ENCODE measurements at places on chromosomes 7 and 10. TPM values are rescaled to one million over a fixed set of nuclear protein-coding genes. Genes with fewer than 3 reads are reported as not detected.

BUD23 gene
- total RNA-seq, result 48.8 TPM

CDC14C gene
- total RNA-seq, result not detected

PLCE1 gene
- total RNA-seq, result 23.7 TPM

WEE2 gene
- total RNA-seq, result not detected

CFAP70 gene
- 1.1 TPM for total RNA-seq

KCNMA1 gene
- 245 TPM for total RNA-seq

NME8 gene
- total RNA-seq, result not detected

FBXL13 gene
- total RNA-seq, result 0.52 TPM

DDC gene
- not detected for total RNA-seq

C7orf57 gene
- not detected for total RNA-seq

GPR37 gene
- 5.0 TPM for total RNA-seq

DPYSL4 gene
- total RNA-seq, result 2.5 TPM

FKBP6 gene
- not detected for total RNA-seq

STEAP1B gene
- 2.2 TPM for total RNA-seq

SCD gene
- 9.1 TPM for total RNA-seq

C10orf67 gene
- total RNA-seq, result not detected

SH2D4B gene
- not detected for total RNA-seq

PODXL gene
- total RNA-seq, result 29.2 TPM

HTR5A gene
- total RNA-seq, result not detected

AKR1C8 gene
- total RNA-seq, result not detected

EGFR gene
- 125 TPM for total RNA-seq
